ENCODE measurements at places on chromosomes 2 and 18. TPM values are rescaled to one million over a fixed set of nuclear protein-coding genes. Genes with fewer than 3 reads are reported as not detected.

FASTKD1 gene
- total RNA-seq: 9.4 TPM

KLHL30 gene
- total RNA-seq: not detected

GPR75 gene
- 0.65 TPM for total RNA-seq

ASB18 gene
- total RNA-seq: not detected

IL1RL1 gene
- 0.40 TPM for total RNA-seq

ALK gene
- total RNA-seq: not detected

MC2R gene
- total RNA-seq: not detected

ADNP2 gene
- 12.1 TPM for total RNA-seq

IL36RN gene
- total RNA-seq: not detected

DCTN1 gene
- total RNA-seq: 95.2 TPM

SRD5A2 gene
- total RNA-seq: not detected

BOLL gene
- not detected for total RNA-seq

B4GALT6 gene
- 4.4 TPM for total RNA-seq

UGT1A3 gene
- not detected for total RNA-seq

ALKAL2 gene
- not detected for total RNA-seq

ALPI gene
- total RNA-seq: not detected

AP1S3 gene
- 2.2 TPM for total RNA-seq

MATN3 gene
- 0.87 TPM for total RNA-seq

MARCHF4 gene
- 0.22 TPM for total RNA-seq

IL36G gene
- total RNA-seq: not detected

SP5 gene
- total RNA-seq: not detected

DOCK10 gene
- 2.0 TPM for total RNA-seq

MYO5B gene
- 0.87 TPM for total RNA-seq

MOGAT1 gene
- not detected for total RNA-seq

CERKL gene
- total RNA-seq: not detected

INHBB gene
- 21.1 TPM for total RNA-seq

SNTG2 gene
- 0.79 TPM for total RNA-seq

ZAP70 gene
- under 0.01 TPM for total RNA-seq

BMP10 gene
- not detected for total RNA-seq

PLA2R1 gene
- 7.0 TPM for total RNA-seq

SEPTIN10 gene
- total RNA-seq: 63.9 TPM

CYP27A1 gene
- total RNA-seq: 7.1 TPM

SERPINB4 gene
- not detected for total RNA-seq

PREPL gene
- 16.1 TPM for total RNA-seq

MITD1 gene
- total RNA-seq: 16.6 TPM

CREG2 gene
- not detected for total RNA-seq
